ENCODE measurements at places on chromosomes 2 and 18.

DNA sequence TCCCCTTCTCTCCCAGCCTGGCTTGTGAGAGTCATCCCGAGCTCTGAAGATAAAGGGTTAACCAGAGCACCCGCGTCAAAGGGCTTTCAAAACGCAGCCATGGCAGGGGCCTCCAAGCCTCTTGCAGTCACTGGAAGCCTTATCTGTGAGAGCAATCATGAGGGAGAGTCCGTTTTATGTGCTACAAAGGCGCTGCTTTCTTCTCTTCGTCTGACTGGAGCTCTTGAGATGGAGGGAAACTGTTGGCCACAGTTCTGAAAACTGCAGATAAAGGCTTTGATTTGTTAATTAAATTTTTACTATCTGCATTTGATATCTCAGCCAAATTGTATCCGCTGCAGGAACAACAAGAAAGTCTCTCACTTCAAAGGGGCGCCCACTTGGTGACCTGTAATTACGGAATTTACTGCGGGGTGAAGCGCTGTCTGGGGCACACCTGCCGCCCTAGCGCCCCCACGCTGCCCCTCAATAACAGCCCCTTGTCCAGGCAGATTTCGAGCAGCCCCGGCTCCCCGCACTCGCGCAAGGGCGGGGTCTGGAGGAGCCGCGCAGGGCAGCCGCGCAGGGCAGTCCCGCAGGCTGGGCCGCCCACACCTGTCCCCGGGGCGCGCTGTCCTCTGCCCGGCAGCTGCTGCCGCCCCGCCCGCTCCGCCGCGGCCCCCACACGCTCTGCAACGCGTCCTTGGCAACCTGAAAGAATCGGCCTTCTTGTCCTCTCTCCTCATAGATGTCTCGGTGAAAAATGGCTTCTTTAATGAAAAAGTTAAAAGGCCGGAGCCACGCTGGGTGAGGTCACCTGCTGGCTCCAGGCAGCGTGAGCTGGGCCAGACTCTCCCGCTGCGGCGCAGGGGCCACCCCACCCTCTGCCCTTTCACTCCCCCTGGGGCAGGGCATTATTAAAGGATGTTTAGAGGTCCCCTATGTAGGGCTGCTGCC lies 217.9 kb downstream of the VAPA start:
- DNase-seq: no peak

DNA sequence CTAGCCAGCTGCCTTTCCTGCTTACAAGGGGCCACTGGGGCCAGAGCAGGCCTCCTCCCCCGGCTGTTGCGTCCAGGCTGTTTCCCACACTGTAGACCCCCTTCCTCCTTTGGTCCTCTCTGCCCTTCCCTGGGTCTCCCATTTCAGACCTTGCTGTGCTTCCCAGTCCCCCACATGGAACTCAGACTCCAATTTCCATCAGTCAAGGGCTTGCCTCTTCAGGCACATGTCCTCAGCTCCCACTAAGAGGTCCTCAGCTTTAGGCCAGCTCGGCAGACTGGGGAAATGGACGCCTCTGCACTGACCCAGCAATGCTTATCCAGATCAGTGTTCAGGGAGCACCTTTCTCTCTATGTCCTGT lies 98.0 kb upstream of the BZW1 start:
- DNase-seq: peak; percentile 20

DNA sequence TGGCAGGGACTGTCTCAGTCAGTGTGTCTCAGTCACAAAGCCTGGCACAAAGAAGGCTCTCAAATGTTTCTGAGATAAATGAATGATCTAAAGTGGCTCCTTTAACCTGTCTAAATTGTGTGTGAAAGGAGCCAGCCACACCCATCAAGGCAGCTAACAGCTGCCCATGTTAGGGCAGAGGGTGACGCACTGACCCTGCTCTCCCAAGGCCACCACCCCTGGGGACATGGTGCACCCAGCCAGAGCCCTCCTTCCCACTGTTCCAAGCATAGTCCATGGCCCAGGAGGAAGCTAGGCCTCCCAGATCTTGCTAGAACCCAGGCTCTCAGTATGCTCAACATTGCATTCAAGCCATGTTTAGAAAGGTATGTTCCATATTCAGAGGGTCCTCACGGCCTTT lies 100.3 kb downstream of the KLHL29 start:
- DNase-seq: no peak

DNA sequence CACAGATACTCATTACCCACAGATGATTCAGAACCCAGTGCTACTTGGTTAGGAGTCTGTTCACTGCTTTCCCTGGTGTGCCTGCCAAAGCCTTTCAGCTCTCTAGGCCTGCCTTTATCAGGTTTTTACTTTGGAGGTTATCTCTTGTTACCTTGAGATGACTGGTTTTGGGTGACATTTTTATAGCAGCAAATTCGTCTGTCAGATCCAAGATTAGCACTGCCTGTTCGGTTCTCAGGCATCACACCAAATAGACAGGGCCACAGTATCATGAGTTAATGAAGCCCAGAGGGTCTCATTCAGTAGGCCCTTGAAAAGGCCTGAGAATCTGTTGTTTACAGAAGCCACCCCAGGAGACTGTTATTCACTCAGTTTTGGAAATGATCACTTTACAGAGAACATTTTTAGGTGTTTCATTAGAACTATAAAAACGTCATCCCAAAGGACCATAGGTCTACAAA lies 121.2 kb downstream of the OSBPL6 start:
- no peak for DNase-seq

GRCh38 chr18:75070625-75071483 lies 138.1 kb downstream of the PTGR3 start:
- peak; percentile 66 for DNase-seq

DNA sequence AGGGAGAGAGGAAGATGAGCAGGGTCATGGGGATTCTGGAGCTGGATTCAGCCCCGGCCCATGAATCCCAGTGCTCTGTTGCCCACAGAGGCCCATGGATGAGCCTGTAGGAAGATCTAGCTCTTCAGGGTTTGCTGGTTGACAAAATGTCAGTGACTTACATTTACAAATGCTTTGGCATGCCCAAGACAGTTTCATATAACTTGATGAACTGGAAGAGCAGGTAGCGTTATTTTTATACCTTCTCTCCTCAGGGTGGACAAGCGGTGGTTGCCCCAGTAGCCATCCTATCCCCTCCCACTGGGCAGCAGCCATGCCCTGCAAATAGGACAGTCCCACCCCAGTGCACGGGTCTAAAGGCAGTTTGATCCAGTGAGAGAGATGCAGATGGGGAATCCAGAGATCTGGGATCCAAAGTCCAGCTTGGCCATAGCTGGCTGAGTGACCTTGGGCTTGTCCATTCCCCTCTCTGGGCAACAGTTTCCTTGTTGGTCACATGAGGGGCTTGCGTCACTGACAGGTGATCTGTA lies 21.5 kb upstream of the KCNK3 start:
- DNase-seq: no peak

DNA sequence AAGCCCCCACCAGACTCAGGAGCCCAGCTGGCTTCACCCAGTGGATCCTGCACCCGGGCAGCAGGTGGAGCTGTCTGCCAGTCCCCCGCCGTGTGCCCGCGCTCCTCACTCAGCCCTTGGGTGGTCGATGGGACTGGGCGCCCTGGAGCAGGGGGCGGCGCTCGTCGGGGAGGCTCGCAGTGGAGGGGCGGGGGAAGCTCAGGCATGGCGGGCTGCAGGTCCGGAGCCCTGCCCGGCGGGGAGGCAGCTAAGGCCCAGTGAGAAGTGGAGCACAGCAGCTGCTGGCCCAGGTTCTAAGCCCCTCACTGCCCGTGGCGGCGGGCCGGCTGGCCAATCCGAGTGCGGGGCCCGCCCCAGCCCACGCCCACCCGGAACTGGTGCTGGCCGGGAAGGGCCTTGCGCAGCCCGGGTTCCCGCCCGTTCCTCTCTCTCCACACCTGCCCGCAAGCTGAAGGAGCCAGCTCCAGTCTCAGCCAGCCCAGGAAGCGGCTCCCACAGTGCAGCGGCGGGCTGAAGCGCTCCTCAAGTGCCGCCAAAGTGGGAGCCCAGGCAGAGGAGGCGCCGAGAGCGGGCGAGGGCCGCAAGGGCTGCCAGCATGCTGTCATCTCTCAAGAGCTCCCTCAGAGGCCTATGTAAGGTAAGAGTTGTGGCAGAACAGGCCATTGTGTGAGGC lies 1307.8 kb upstream of the TMEFF2 start:
- DNase-seq: no peak

- no peak for DNase-seq
Observed at GRCh38 chr2:226142463-226142862, 657.2 kb downstream of the IRS1 start.

GRCh38 chr2:178111743-178112142 lies 494 bp upstream of the RBM45 start:
- no peak for DNase-seq

DNA sequence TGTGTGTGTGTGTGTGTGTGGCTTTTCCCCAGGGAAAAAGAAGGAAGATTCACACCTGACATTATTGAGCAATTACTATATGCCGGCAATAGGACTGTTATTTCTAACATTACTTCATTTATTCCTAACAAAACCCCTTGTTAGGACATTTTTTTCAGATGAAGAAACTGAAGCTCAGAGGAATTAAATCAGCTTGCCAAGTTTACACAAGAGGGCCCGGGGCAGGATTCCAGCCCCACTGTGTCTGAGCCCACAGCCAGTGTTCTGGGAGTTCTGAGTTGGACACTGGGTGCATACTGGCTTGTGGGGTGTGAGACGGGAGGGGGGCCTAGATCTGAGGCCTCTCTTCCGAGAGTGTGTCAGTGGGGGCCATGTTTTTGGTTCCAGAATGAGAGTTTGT lies 9.9 kb downstream of the TOGARAM2 start:
- DNase-seq: no peak

DNA sequence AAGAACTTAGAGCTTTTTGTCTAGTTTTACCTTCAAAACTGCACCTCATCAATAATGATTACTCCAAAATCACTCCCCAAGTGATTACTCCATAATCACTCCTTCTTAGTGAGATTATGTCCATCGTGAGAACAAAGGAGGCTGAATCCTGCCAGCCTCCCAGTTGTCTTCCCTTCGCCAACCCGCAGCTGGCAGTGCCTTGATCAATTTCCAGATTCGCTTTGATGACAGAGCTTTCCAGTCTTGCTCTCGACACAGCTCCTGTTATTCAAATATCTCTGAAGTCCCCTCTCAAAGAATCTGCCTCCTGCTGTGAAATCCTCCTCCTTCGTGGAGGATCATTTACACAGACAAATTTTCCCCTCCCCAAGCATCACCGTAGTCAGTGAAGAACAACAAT lies 237.7 kb downstream of the EIPR1 start:
- DNase-seq: no peak

DNA sequence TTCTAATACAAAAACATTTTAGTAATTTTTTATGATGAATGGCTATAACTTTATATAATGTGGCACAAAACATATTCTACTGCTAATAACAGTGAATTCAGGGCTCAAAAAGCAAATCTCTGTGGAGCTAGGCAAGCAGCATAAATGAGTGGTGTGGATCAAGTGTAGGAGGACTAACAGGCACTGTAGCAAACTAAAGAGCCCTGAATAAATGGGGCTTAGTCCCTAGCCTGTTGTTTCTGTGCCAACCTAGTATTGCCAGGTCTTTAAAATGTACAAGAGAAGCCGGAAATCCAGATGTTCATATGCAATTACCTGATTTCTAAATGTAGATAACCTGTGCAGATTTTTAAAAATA lies 18.5 kb downstream of the REL start:
- no peak for DNase-seq

GRCh38 chr2:58601017-58601416 lies 359.9 kb upstream of the FANCL start:
- no peak for DNase-seq

DNA sequence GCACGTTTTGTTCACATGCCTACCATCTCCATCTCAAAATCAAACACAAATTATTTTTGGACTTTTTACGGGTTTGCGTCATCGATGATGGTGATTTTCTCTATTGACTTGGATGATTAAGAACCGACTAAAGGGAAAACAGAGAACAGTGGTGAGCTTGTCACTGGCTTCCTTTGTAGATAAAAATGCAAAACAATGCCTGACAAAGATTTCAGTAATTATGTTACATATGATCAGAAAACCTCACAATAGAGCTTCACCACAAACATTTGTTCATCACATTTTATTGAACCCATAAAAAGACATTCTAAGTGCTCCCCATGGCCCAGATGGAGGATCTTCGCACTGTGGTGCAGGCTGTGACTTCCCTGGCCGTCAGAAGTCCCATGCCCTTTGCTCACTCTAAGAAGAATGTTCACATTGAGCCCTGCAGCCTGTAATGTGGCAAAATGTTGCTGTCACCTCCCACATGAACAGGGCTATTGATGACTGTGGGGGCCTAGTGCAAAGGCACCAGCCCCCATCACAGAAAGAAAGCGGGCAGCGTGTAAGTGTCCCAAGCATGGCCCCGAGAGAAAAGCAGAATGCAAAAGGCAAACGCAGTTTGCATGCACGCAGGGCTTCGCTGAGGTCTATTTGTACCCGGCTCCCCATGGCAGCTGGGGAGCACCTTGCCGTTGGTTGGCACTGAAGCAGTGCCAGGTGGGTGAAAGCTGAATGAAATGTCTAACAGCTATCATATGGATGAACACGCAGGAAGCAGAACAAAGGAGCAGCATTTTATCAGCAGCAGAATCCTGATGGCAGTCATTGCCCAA lies 60.6 kb downstream of the BCL2 start:
- DNase-seq: no peak

- no peak for DNase-seq
Observed at GRCh38 chr2:46014911-46015654, 282.1 kb upstream of the EPAS1 start.

GRCh38 chr18:76421685-76422078 lies 73.4 kb downstream of the ZNF516 start:
- no peak for DNase-seq

- no peak for DNase-seq
Observed at GRCh38 chr2:86201671-86202335, 2.5 kb downstream of the MRPL35 start.

- DNase-seq: no peak
Observed at GRCh38 chr2:169662744-169663143, 31.5 kb downstream of the CFAP210 start.

GRCh38 chr2:51710222-51710621 lies 678.3 kb upstream of the NRXN1 start:
- no peak for DNase-seq

GRCh38 chr2:184597571-184597991 lies 748 bp upstream of the ZNF804A start:
- no peak for DNase-seq

DNA sequence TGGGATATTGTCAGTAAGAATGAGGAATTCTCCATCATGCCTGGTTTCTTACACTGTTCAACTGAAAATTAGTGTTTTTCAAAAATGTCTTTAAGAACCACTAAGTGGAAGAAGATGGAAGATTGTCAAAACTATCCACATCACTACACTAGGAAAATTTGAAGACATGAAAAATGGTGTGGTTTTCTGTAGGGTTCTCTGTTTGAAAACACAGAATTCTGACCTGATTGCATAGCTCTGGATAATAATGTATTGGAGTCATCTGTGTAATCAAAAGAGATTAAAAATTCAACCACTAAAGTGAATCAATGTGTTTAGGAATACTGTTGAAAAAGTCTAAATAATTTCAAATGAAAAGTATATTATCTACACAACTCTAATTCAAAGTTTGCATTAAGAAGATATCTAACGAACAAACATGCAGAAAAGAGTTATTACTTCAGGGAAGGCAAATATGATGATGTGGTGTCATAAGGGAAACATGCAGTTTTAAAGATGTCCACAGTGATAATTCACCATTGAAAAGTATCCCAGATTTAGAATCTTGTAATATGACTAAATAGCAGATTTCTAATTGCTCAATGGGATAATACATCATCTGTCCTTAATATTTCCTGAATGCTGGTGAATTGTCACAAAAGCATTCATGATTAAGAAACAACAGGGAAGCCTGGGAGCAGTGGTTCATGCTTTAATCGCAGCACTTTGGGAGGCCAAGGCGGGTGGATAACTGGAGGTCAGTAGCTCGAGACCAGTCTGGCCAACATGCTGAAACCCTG lies 116.9 kb downstream of the ERBB4 start:
- no peak for DNase-seq

GRCh38 chr2:234852941-234853340 lies 98.9 kb upstream of the SH3BP4 start:
- DNase-seq: no peak
